ENCODE measurements at places on chromosomes 2 and 18.

DNA sequence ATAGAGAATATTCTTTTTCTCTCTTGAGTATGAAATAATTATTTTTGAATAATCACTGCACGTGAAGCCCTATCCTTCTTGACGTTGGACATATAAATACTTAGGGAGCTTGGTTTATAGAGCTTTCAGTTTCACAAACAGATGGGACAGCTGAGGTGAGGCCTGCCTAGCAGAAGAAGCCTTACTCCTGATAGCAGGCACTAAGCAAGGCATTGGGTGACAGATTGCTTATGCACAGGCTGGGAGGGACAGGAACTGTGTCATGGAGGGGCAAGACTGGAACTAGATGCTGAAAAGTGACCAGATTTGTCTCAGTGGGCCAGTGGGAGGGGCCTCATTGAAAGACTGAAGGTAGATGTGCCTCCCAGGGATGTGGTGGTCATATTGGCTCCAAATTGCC, 220.8 kb downstream of the NEDD4L start:
- no peak for DNase-seq

- DNase-seq: peak; percentile 46
Observed at GRCh38 chr2:196268538-196269338, 97.4 kb upstream of the STK17B start.

DNA sequence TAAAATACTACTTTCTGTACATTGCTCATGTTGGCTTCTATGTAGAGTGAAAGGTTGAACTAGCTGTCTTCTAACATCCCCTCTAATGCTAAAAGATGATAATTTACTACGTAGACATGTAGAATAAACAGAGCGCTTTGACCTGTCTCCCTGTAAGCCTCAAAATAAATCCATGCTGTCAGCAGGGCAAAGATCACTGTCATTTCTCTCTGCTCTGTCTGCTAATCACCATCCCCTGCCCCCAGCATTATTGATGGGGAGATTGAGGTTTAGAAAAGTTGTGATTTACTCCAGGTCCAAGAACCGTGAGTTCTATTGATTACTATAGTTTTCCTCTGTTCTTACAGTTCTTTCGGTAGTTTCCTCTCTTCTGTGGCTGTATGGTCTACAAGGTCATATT, 39.0 kb upstream of the GRHL1 start:
- no peak for DNase-seq

- DNase-seq: no peak
Observed at GRCh38 chr2:181594322-181594721, 62.6 kb downstream of the CERKL start.

DNA sequence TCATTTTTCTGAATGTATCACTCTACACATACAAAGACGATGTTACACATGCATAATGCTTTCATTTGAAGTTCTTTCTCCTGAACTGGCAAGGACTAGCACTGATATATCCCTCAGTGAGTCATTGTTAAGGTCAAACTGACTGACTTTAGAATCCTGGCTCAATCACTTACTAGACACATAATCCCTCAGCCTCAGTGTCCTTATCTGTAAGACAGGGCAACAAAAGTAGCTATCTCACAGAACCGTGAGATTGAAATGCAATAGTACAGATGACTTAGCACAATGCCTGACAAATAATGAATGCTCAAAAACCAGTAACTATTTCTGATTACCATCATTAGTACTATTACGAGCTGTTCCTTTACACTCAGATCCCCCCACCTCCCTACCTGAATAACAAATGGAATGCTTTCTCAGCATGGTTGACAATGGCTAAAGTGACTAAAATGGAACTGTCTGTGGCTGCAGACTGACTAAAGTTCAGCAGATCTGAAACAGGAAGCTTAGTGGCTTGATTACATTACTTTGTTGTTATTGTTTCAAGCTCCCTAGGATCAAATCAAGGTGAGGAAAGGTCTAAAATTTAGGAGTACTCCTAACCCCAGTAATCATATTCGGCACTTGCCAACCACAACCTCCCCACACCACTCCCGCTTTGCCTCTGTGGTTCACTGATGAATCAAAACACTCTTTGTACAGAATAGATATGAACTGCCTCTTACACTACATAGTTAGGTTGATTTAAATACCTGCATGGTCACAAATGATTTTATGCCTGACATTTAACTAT, 35.8 kb upstream of the CACNB4 start:
- DNase-seq: peak; percentile 4

DNA sequence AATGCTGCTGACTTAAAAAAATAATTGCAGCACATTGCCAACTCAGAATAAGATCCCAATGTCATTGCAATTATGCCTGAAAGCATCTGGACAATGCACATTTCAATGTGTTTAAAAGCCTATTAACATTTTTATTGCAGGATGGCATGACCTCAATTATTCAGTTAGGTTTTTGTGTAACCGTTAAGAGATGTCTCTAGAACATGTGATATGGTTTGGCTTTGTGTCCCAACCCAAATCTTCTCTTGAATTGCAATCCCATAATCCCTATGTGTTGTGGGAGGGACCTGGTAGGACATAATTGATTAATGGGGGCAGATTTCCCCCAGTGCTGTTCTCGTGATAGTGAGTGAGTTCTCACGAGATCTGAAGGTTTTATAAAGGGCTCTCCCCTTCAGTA, 43.2 kb upstream of the ZC3H15 start:
- DNase-seq: no peak

DNA sequence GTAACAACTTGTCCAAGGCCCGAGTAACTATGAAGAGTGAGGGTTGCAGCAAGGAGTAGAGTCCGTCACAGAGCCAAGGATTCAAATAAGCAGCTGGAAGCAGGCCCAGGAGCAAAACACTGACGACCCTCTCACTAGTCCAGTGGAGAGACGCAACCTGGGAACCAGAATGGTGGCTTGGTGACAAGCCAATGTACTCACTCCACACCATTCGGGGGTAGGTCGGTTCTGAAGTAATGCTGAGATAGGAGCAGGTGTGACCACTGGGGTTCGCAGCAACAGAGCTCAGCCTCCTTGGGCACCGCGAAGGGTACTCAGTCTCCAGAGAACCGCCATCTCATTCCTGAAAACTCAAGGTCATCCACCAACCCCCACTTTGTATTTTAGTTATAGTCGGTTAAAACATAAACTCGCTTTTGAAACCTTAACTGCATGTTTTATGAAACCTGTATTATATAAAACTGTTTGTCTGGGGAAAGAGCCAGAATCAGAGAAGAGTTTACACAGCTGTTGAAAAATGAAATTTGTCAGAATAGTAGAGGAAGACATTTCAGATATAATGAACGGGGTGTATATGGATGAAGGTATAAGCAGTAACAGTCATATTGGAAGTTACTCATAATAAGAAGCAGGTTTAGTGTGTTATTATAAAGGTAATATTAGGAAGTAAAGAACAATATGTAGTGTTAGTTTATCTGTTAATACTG, 8.6 kb downstream of the ANKRD62 start:
- DNase-seq: no peak

DNA sequence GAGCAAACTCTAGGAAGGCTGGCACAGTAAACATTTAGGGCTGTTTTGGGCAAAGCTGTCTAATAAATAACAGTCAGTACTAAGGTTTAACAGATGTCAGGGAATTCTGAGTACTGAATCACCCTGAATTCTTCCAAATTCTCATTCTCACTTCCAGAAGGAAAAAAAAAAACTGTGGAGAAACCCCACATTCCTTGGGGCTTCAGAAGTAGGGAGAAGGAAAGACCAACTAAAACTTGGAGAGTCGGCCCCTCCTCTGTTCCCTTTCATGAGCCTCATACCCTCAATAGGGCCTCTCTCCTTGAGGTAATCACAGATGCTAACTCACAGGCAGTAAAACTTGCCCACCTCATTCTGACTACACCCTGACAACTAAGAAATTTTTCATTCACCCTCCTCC, 62.1 kb downstream of the CCDC148 start:
- no peak for DNase-seq

Data from epithelial cell of esophagus (primary cell).